Memory B cell (primary cell): ENCODE measurements at places on chromosomes 13 and 19.

DNA sequence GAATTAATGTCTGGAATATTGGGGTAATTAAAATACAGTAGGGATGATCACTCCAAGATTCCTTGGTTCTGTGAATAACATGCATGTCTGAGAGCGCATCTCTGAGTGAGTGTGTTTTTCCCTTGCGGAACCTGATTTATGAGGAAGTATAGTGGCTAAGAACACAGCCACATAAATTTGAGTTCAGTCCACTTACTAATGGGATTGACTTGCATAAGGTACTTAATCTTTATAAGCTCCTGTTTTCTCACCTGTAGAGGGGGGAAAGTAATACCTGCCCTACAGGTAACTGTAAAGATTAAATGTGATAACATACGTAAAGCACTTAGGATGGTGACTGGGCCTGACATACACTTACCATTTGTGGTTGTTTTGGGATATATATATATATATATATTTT is 60.8 kb downstream of the KLF5 start:
- no peak for DNase-seq

GRCh38 chr13:32309312-32310133 is 5.6 kb downstream of the ZAR1L start:
- no peak for DNase-seq

- no peak for DNase-seq
These were observed 1504.5 kb upstream of the PCDH20 start for GRCh38 chr13:62920159-62920558.

DNA sequence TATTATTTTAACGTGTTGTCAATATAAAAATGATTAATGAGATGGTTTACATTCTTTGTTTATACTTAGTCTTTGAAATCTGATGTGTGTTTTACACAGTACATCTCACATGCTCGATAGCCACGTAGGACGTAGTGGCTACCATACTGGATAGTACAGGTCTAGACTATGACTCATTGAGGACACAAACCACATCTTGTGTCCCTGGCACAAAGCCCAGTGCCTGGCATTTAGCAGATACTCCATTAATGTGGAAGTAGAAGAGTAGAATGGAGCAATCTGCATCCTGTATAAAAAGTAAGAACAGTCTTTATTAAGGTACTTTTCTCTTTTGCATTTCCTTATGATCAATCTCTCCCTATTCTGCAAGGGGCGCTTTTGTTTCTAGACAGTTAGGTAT is 49.0 kb upstream of the FRY start:
- DNase-seq = no peak

DNA sequence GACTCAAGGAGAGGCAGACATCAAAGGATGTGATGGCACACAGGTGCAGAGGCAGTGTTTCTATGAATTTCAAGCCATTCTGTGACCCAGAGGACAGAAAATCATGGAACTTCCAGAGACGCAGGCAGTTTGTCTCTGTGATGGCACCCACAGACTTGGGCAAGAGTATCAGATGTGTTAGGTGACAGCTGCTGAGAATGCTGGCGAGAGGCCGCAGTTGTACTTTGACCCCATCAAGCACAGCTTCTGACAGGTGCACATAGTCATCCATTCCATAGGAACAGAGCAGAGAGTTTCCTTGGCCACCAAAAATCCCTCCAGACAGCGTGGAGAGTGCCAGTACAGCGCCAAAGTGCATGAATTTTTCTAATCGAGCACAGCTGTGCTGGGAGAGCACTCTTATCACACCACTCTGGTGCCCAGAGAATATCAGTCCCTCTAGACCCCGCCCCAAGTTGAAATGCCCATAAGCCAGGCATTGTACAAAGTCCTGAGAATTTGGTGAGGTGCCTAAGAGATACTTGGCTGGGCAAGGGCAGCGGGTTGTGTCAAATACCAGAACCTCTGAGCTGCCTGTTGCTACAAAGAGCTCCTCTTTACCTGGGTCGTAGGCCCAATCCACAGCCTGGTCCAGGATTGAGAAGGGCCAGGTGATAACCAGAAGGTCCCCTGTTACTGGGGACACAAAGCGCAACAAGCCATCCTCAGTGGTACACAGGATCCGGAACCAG is 12.4 kb downstream of the WDR87 start:
- DNase-seq = no peak

DNA sequence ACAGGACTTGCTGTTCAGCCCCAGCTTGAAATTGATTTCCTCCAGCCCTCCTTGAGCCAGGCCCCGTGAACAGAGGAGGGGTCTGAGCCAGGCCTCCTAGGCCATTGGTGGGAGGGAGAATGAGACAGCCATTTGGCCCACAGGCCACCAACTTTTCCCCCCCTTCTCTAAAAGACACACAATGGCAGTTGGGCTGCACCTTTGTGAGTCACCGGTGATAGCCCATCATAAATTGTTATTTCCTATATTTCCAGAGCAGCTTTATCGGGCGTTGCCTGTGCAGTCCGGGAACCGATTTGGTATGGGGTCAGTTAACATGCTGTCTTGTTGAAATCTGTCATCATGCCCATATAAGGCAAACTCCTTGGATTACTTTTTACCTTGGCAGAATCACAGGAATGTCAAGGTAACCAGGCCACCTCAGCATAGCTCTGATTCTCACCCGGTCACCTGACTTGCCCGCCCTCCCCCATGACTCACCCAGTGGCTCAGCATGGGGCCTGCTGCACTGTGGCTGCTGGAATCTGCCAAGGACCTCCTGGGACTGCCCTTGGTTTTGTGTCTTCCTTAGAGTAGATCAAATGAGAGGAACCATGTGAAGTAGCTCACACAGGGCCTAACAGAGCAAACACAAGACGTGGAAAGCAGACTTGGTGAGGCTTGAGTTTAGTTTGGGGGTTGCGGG is 36.1 kb downstream of the ACTN4 start:
- DNase-seq = no peak

DNA sequence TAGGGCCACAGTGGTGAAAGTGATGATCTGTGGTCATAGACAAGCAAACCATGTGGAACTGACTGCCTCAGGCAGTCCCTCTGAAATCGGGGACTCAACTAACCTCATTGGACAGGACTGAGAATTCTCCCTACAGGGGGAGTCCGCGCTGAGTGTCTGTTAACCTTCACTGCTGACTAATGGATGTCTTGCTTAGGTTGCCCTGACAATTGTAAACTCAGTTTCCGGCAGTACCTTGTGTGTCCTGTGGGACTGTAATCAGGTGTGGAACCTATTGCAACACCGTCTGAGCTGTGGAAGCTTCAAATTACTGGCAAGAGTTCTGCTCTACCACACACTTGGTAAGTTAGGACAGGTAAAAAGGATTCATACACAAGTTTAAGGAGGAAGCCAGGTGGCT is 21.8 kb downstream of the ZNF77 start:
- no peak for DNase-seq

- DNase-seq = no peak
These were observed 175.0 kb downstream of the STK24 start for GRCh38 chr13:98401934-98402333.

DNA sequence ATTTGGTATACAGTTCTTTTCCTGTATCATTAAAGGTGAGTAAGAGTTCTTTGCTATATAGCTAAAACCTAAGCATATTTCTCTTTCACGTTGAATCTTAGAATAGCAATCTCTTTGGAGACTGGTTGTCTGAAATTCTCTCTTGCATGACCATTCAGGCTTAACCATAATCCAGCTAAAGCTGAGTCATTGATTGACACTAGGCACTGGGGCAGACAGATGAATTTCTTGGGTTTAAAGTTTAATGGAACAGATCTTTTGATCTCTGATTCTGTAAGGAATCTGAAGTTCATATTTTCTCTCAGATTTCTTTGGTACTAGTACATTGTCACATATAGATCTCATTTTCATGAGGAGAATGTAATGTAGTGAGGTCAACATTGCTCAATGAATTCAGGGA is 397.3 kb upstream of the MIR17HG start:
- DNase-seq = no peak

- DNase-seq = no peak
These were observed 77.7 kb downstream of the MIPEP start for GRCh38 chr13:23811366-23812062.

GRCh38 chr13:39510316-39510695 is 92.7 kb downstream of the LHFPL6 start:
- no peak for DNase-seq

GRCh38 chr13:111303559-111303958 is 16.9 kb upstream of the TEX29 start:
- DNase-seq = no peak

DNA sequence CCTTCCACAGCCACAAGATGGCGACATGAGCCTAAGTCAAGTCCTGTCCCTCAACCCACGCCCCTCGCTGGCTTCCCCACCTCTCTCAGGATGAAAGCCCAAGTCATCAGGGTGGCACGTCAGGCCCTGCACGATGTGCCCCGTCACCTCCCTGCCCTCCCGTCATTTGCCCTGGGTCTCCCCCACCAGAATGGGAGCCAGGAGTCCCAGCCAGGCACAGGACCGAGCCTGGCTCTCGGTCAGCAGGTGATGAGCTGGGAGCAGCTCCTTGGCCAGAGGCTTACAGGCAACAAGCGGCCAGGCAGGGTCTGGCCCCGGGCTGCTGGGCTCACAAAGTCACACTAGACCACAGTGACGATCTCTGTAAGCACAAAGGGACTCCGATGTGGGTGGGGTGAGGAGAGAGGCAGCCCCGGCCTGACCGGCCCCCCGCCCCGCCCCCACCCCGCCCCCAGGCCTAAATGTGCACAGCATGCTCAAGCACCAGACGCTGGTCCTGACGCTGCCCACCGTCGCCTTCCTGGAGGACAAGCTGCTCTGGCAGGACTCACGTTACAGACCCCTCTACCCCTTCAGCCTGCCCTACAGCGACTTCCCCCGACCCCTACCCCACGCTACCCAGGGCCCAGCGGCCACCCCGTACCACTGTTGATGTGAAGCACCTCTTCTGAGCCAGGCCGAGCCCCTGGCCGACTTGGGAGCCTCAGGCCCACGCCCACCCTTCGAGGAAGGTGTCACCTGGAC is 7.3 kb downstream of the MRPL4 start:
- peak; percentile 85 for DNase-seq

GRCh38 chr13:49042476-49042875 is 66.8 kb downstream of the FNDC3A start:
- DNase-seq = no peak

- no peak for DNase-seq
These were observed 149.6 kb downstream of the TEX29 start for GRCh38 chr13:111469916-111470506.

DNA sequence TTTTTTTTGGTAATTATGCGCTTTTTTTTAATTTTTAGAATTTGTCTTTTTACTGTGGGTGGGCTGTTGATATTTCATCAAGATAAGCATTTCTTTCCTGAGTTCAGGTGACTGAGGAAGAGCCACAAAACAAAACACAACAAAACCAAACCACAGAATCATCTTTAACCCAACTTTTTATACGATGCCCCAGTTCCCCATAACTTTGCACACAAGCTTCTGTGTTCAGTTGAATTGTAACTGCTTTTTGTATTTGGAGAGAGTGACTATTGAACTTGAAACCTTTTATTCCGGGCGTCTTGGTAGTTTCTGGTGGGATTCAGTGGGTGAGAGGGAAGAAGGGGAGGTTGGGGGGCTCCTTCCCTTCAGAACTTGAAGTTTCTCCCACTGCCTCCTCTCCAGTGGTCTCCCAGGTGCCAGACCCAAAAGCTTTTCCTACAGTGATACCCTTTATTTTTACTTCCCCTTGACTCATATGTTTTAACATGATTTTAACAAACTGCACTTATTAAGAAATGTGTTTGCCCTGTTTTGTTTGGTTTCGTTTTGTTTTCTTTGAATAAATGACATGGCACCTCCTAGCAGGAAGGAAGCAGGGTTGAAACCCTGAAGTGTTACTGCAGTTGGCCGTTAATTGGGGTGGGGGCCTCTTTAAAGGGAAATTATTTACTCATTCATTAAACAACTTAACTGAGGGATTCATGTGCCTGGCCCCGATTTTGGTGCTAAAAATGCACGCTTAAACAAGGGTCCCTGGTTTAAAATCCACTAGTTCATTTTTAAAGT is 2.7 kb upstream of the CCDC97 start:
- no peak for DNase-seq

- DNase-seq = no peak
These were observed 85.6 kb downstream of the KL start for GRCh38 chr13:33101835-33102234.

GRCh38 chr13:93244141-93244917 is 17.7 kb downstream of the GPC6 start:
- DNase-seq = no peak

- DNase-seq = no peak
These were observed 24.1 kb upstream of the NPAS1 start for GRCh38 chr19:46995492-46995891.

GRCh38 chr13:26548205-26548765 is 9.2 kb upstream of the WASF3 start:
- DNase-seq = no peak

DNA sequence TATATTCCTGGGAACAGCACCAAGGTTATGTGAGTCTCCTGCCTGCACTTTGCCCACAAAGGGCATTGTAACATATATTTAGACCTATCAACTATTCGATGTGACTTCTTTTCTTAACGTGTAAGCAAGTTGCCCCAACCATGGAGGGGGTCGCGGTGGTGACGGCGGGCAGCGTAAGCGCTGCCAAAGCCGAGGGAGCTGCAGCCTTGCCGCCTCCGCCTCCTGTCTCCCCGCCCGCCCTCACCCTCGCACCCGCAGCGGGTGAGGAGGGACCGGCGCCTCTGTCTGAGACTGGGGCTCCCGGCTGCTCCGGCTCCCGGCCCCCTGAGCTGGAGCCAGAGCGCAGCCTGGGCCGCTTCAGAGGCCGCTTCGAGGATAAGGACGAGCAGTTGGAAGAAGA is 59.0 kb downstream of the ZNF676 start:
- no peak for DNase-seq

DNA sequence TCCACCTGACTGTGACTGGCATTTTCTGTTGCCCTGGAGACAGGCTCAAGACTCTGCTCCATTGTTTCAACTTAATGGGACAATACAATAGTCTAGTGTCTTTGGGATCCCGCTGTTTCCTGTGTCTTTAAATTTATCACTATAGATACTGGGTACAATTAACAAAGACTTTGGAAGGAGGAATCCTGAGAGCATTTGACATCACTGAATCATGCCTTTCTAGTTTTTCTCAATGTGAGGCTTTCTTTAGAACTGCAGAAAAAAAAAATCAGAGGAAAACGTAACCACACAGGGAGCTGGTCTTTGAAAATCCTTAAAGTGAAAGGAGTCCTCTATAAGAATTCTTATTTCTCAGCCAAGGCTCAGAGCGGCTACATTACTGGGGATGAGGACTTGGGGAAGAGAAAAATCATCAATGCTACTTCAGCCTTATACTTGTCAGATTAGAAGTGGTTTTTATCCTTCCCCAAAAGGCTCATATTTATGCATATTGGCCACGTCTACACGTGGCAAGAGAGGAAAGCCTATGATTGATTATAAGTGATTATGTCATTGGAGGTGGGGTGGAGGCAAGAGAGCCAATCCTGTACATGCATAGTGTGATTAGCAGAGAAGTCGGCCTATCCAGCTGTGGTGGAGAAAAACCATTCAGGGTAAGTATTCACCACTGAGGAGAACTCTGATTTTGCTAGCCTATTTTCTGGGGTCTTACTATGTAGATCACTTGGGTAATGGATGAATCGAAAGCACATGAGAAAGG is 34.4 kb upstream of the UBL3 start:
- DNase-seq = no peak

- no peak for DNase-seq
These were observed 13.2 kb downstream of the ING1 start for GRCh38 chr13:110726726-110727125.

GRCh38 chr19:31770223-31770622 is 421.0 kb upstream of the TSHZ3 start:
- no peak for DNase-seq
